ENCODE measurements at places on chromosomes 4 and X.

- no peak for DNase-seq
These were observed 575.9 kb downstream of the MID1IP1 start for GRCh38 chrX:39377157-39377556.

GRCh38 chrX:30982467-30982866 is 89.4 kb downstream of the FTHL17 start:
- DNase-seq = no peak

DNA sequence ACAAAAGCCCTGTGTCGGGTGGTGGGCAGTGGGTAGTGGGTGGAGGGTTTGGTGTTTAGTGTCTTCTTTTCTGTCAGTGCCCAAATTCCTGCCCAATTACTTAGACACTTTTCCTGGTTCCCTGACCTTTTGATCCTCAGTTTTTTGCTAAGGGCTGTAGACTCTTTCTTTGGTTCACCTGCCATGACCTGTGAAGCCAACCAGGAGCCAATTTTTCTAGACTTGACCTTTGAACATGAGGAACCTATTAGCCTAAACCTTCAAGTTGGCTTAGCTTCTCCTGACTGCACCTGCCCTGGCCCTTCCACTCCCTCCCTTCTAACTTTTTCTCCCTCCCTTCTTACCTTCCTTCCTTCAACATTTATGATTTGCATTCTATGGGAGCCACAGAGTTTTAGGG is 94.5 kb downstream of the MID1IP1 start:
- DNase-seq = no peak

DNA sequence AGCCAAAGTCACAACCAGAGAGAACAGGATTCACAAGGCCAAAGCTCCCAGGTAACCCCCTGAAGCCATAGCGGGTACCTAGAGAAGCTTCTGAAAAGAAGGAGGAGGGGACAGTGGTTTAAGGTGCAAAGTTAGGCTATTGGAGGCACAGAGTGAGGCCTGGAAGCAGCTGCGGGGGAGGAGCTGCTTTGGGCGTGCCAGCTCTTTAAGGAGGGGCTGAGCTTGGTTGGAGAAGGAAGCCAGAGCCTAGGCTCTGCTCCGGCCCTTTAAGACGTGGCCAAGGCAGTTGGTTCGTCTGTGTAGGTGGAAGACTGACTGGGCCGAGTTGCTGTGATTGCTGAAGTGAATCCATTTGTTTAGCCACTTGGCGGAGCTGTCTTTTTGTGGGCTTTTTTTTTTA is 1.5 kb downstream of the KLF8 start:
- DNase-seq = no peak

- no peak for DNase-seq
These were observed 81.0 kb downstream of the EPHA5 start for GRCh38 chr4:65589331-65589730.

DNA sequence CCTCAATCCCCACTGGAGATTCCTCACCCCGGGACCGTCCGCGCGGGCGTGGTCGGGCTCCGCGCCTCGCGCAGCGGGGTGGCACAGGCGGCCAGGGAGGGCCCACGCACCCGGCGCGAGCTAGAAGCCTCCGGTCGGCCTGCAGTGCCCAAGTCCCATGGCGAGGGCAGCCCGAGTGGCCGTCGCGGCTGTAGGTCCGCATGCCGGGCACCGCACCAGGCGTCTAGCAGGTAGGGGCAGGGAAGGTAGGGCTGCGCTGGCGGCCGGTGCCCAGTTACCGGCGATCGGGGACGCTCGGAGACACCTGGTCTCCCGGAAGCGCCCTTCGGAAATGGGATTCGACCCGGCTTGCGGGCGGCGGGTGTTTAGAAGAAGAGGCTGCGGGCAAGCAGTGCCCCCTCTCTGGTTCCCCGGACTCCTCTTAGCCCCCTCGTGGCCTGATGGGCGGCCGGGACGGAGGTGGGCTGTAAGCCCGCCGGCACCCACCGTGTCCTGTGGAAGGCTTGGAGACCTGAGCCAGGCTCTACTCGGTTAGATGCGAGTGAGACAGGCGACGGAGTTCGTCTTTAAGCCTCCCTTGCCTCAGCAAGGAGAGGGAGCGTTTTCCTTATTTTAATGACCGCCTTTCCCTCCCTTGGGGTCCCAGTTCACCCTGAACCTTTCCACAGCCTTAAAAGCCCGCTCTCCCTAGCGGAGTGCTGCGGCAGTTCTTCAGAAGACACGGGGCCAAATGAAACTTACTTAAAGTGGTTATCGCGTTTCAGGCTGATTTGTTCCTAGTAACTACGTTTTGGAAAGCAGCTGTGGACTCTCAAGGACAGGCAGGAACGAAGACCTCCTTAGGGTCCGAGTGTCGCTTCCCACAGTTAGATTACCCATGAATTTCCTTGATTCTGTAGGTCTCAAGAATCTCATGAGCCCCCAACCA is 821 bp downstream of the SLITRK2 start:
- DNase-seq = no peak

DNA sequence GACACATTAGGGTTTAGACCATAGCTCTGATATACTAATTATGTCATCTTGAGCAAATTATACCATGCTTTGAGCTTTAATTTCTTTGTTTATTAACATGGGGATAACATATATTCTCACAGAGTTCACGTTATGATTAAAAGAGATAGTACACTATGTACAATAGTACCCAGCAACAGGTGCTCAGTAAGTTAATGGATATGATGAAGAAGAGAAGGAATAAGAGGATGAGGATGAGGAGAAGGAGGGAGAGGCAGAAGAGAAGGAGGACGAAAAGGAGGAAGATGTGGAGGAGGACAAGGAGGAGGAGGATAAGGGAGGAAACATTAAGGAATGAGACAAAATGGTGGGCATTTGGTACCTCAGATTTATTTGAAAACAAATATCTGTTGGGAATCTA is 260.4 kb downstream of the SH2D1A start:
- DNase-seq = no peak

- no peak for DNase-seq
These were observed 6.0 kb downstream of the P2RY4 start for GRCh38 chrX:70254063-70254400.

DNA sequence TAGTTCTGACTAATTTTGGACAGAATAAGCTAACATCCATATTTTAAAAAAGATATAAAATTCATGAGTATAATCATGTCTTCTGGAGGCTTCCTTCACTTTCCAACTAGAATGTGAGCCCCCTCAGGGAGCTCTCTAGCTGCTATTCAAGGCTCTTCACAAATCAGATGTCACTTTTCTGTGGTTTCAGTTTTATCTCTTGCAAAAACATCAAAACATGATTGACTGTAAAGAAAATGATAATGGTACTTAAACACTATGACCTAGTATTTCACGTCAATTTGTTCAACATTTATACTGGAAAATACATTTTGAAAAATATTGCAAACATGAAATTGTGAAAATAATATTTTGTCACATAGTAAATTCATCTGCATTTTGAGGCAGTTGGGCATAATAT is 234.2 kb downstream of the UNC5C start:
- DNase-seq = no peak

DNA sequence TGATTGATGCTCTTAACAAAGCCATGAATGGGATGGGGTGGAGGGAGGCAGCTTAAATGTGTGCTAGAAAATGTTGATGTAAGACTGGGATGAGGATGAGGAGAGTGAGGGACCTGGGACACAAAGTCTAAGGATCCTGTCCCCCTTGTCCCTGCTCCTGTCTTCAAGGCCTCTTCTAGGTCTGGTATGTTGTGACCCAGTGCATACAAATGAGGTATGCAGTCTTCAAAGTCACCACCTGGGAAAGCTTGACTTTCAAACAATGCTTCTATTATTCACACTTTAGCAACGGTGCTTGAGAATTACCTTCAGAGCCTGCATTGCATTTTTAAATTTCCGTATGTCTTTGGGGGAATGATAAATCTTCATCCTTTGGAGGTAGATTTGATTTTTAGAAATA is 88.4 kb upstream of the SLC34A2 start:
- no peak for DNase-seq

GRCh38 chrX:39856472-39857121 is 241.2 kb downstream of the BCOR start:
- no peak for DNase-seq

DNA sequence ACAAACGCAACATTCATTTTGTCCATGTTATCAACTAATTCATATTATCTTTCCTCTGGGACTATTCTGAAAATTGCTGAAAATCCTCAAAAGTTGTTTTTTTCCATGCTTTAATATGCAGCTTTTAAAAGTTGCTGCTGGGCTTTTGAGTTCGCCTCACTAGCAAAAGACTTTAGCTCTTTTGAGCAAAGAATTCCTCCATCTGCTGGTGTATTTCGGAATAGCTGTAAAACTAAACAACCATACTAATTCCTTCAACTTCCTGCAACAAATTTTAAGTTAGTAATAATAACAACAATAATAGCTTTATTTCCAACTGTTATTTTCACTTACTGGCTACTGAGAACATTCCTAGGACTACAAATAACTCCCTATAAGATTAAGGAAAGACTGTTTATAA is 124.5 kb upstream of the PLAC1 start:
- no peak for DNase-seq

DNA sequence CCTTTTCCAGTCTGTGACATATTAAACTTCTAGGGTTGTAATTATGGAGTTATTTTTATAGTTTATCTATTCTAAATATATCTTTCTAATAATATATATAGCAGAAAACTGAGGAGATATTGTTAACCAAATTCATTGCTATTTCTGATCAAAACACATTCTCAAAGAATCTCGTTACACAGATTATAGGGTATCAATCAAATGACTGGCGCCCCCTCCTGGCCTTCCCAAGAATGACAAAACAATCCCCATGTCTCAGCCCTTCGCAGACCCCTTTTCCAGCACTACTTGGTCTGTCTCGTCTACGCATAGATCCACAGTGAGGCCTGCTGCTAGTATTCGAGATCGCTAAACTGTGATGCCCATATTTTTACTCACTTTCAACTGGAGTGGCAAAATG is 209.3 kb downstream of the GPC3 start:
- peak; percentile 17 for DNase-seq

DNA sequence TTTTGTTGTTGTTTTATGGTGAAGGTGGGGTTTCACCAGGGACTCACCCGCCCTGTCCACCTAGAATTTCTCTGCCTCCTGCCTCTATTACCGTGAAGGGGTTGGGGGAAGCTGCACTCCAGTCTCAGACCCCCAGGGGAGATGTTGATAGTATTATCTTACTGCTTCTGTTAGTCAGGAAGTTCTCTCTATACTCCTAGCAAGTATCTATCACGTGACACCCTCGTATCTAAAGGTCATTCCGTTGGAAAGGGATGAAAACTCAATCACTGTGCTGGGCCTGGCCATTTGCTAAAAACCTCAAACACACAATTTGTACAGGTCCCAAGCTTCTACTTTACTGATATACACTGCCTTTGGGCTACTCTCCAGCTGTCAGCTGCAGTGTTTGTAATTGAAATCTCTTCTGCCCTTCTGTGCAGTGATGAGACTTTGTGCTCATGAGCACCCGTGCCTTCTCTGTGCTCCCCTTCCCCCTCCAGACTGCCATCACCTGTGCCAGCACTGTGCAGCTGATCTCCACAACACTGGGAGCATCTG is 188.5 kb upstream of the ANXA3 start:
- no peak for DNase-seq

GRCh38 chr4:128844931-128845330 is 35.4 kb downstream of the JADE1 start:
- no peak for DNase-seq

DNA sequence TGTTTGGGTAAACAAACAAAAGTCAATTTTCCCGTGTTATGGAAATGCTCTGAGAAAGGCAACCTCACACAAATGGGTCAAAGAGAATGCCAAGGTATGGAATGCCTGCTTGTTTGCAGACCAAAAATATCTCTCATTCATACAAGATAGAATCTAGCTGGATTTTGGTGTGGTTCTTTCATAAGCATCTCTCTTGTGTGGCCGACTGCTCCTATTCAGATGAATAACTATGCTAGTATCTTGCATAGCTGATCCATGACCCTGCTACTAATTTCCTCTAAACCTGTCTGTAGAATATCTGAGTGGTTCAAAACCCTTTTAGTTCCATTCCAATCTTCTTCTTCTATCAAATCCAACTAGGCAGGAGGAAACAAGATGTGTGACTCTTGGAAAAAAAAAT is 28.2 kb upstream of the SORBS2 start:
- DNase-seq = no peak

- DNase-seq = no peak
These were observed 16.2 kb upstream of the SGMS2 start for GRCh38 chr4:107808572-107808971.

GRCh38 chr4:36322921-36323354 is 41.5 kb downstream of the DTHD1 start:
- no peak for DNase-seq

- no peak for DNase-seq
These were observed 185.8 kb upstream of the RPS6KA3 start for GRCh38 chrX:20452487-20452886.

DNA sequence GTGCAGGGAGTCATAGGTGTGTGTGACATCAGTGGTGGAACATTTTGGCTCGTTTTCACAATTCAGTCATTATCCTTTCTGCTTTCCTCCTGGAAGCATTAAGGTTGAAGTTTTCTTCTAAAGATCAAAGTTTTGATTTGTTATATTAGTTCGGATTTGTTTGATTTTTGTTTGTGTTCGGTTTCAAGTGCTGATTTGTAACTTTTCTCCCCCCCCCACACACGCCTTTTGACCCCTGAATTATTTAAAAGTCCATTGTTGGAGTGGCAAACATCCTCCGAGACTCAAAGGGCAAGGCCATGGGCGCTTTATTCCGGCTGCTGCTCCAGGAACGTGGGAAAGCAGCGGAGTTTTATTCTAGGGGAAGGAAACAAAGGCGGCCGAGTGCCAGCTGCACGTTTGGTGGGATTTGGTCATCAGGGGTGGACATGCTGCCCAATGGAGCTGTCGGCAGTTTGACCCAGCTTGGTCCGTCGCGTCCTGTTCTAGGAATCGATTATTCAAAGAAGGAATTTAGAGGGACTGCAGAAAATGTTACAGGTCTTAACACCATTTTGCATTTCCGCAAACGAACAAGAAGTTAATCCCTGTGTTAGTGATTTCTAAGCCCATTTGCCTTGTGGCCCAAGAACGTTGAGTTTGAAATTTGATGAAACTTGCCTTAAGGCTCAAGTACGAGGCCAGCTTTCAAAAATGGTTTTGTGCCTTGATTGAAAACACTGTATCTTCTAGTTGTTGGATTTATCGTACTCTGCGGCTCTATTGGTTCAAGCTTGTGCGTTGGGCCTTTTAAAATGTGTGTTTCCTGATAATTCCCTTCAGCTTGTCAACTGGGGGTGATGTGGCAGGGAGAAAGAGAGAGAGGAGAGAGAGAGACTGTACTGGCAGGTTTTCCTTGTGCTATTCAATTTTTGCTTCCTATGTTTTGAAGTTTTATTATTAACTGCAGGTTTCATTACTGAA is 565 bp upstream of the ZNF41 start:
- no peak for DNase-seq

DNA sequence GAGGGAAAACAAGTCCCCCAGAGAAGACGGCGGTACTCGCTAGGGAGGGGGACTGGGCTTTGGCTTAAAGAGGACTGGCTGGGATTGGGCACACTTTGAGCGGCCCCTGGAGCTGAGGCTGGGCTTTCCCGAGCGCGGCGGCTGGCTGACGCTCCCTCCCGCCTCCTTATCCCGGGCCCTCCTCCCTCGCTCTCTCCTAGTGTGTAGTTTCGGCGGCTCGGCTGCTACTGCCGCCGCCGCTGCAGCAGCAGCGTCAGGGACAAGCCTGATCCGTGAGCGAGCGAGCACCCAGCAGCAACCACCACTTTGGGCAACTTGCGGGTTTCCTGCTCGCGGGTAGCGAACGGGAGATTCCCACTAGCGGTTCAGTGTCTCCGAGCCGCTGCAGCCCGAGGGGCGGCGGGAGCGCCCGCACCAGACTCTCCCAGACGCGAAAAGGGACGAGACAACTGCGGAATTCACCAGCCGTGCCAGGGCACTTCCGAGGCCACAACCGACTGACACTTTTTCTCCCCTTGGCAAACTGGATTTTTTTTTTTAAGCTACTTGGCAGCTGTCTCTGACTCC is 632 bp upstream of the PCDH7 start:
- no peak for DNase-seq
